Erythroblast (primary cell): ENCODE measurements at places on chromosomes 5 and 9.

- DNase-seq = no peak
These were observed 59.0 kb downstream of the PTTG1 start for GRCh38 chr5:160480652-160481051.

- DNase-seq = no peak
These were observed 14.5 kb downstream of the VAV2 start for GRCh38 chr9:133977421-133978201.

DNA sequence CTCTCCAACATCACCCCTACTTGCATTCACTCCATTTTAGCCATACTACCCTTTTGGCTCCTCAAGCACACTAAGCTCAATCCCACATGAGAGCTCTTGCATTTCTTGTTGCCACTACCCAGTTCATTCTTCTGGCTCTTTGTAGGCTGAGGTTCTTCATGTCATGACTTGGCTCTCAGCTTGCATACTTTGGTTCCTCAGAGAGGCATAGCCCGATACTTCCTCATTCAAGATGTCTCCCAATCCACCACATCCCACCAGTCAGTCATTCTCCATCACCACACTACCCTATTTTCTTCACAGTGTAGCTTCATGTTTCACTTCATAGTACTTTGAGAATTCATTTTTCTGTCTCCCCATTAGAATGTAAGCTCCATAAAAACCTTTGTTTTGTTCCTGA is 116.7 kb downstream of the NR6A1 start:
- no peak for DNase-seq

GRCh38 chr5:131392466-131393095 is 128.7 kb downstream of the CDC42SE2 start:
- no peak for DNase-seq

GRCh38 chr5:74636552-74636951 is 4.0 kb downstream of the ENC1 start:
- DNase-seq = no peak

DNA sequence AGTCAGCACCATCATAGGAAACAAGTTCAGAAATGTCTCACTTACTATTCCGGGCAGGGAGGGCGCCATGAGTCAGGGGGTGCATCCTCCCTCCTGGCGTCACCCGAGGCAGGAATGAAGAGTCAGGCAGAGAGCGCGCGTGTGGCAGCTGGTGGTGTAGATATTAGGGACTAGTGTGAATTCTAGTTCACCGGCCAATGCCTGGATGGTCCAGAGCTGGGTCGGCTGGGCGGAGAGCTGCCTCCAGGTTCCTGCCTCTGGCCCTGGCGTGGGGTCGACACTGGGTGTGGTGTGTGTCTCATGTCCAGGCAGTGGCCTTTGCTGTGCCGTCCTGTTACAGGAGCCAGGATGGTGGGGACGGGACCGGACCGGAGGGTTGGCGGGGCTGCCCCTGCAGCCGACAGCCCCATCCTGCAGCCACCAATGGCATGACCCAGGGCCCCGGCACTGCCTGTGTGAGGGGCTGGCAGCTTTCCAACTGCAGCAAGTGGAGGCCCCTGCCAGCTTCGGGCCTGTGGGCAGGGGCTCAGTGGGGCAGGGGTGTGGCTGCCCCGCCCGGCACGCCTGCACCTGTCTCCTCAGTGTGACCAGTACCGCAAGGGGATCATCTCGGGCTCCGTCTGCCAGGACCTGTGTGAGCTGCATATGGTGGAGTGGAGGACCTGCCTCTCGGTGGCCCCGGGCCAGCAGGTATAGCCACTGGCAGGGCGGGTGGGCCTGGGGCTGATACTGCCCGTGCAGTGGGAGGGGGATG is 9.1 kb downstream of the DIPK1B start:
- DNase-seq = no peak

DNA sequence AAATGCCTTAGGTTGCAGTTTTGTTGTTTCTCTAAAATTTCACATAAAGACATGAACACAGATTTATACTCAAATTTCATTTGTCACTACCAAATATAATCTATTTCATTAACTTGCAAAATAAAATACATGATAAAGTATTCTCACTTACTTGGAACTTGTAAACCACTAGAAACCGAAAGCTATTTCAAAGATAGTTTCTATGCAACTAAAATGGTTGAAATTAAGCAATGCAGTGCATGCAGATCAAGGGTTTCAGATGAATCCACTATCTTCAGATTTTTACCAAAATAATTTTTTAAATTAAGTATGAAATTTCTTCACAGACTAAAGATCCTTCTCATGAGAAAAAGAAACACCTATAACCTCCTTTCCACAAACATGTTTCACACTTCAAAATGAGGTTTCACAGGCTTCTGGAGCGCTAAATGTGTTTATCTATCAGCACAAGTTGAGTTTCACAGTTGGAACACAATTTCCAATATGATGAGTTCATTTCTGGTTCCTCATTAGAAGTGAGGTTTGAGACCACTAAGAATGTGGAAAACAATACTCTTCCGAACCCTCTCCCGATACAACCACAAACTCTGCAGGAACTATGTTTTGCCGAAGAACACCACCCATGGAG is 63.9 kb downstream of the EPB41L4A start:
- DNase-seq = no peak

- no peak for DNase-seq
These were observed 17.1 kb downstream of the IL12B start for GRCh38 chr5:159313197-159313596.

DNA sequence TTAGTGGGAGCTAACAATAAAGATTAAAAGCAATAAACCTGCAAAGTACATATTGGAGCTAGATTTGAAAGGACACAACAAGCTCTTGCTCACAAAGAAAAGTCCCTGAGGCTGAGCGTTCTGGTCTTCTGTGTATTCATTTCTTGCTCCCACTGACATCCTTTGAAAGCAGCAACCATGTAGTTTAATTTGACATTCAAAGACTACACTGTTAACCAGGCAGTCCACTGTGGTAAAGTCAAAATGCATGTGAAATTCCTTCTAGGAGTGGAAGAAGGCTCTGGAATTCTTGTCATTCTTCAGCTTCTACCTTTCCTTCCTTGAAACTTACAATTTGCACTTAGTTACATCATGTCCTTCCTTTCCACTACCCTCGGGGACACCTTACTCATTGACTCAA is 480.7 kb downstream of the CSNK1G3 start:
- no peak for DNase-seq

DNA sequence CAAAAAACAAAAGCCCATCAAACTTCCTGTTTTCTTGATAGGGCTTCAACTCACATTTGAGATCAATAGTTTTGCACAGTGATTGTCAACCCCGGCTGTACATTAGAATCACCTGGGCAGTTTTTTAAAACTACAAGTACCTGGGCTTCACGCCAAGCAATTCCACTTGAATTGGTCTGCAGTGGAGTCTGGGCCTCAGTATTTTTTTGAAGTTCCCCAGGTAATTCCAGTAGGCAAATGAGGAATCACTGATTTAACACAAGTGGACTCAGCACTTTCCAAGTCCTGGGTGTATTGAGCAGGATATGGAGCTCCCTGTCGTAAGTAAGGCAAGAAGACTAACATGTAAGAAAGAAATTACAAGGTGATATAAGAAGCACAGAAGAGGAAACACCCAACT is 14.8 kb upstream of the SMIM15 start:
- no peak for DNase-seq

GRCh38 chr5:92519811-92520632 is 1061.0 kb downstream of the NR2F1-AS1 start:
- DNase-seq = no peak

- no peak for DNase-seq
These were observed 11.8 kb downstream of the SPARC start for GRCh38 chr5:151674626-151675610.

- no peak for DNase-seq
These were observed 10.3 kb upstream of the GPSM1 start for GRCh38 chr9:136316896-136317676.

GRCh38 chr5:131289738-131290137 is 25.9 kb downstream of the CDC42SE2 start:
- no peak for DNase-seq

DNA sequence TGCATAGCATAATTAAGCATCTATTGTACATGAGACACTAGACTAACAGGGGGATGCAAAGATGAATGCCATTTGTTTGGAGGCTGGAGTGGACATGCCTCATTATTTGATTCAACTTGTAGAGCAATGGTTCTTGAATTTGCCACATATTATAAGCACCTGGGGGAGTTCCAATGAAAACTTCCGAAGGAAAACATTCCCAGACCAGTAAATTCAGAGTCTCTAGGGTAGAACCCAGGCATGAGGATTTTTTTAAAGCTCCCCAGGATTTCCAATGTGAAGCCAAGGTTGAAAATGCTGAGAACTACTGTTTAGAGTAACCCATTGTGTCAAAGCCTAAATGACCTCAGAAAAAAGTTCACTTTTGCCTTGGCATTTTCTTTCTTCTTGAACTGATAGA is 93.9 kb upstream of the ITGA1 start:
- DNase-seq = no peak

- DNase-seq = no peak
These were observed 68.7 kb downstream of the ACTL7B start for GRCh38 chr9:108786901-108787689.

DNA sequence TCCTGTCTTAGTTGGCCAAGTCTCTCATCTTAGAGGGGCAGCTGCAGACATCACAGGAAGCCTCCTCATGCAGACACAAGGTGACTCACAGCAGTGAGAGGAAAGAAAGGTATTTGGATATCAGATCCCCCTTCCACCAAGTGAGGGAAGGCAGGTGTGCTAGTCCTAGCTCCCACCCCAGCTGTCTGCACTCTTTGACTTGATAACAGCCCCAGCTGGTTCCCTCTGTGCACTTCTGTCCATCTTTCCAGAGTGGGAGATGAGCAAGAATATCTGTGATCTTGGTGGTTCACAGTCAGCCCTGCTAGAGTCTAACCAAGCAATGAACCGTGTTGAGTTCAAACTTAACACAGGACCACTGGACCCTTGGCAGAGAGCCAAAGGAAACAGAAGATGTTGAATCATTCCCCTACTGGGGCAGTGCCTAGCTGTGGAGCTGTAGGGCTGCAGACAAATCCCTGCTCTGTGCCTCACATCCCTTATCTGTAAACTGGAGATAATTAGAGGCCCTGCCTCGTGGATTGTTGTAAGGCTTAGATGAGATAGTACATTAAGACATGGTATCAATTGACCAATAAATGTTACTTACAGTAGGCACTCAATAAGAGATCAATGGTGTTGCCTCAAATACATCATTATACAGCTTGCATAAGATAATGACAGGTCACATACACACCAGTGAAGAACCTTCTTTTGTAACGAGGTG is 39.1 kb downstream of the SH3RF2 start:
- no peak for DNase-seq

DNA sequence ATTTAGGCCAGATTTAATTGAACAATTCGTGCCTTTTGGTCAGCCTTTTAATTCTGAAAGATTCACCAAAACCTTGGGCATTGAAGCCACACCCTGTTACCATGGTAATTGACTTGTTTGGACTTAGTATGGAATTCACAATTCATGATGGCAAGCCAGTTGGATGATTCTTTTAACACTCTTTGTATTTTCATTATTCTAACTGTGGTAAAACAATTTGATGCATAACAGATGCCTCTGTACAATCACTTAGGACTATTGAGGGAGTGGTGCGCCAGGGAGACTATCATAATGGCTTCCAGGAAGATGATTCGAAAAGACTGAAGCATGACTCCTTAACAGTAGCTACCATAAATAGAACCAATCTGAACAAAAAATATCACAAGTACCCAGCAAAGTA is 381.1 kb upstream of the ADAMTS16 start:
- DNase-seq = no peak

- DNase-seq = no peak
These were observed 2.3 kb downstream of the PLEKHG4B start for GRCh38 chr5:94113-94892.

DNA sequence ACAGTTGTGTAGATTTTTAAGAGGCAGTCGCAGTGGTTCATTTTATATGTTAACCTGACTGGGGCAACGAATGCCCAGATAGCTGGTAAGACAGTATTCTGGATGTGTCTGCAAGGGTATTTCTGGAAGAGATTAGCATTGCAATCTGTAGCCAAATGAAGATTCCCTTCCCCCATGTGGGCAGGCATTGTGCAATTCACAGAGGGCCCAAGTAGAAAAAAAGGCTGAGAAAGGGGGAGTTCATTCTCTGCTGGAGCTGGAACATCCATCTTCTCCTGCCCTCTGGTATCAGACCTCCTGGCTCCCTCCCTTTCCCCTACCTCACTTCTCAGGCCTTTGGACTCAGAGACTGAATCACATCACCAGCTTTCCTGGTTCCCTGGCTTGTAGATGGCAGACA is 70.6 kb downstream of the TENT4A start:
- no peak for DNase-seq

- no peak for DNase-seq
These were observed 44.3 kb downstream of the NUP214 start for GRCh38 chr9:131169563-131170240.

DNA sequence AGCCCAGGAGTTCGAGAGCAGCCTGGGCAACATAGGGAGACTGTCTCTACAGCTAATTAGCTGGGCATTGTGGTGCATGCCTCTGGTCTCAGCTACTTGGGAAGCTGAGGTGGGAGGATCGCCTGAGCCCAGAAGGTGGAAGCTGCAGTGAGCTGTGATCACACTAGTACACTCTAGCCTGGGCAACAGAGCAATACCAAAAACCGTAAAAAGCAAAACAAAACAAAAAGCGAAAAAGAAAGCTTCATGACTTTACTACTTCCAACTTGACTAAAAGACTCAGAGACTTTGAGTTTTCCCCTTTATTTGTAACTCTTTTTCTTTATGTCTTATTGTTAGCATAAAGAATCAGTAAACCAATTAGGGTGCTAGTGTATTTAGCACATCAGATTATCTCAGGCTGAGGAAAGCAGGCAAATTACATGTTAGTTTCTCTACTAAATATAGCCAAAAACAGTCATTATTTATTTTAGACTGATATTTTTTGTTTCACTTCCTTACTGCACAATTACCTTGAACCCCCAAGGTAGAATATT is 5.4 kb downstream of the RAD17 start:
- no peak for DNase-seq

DNA sequence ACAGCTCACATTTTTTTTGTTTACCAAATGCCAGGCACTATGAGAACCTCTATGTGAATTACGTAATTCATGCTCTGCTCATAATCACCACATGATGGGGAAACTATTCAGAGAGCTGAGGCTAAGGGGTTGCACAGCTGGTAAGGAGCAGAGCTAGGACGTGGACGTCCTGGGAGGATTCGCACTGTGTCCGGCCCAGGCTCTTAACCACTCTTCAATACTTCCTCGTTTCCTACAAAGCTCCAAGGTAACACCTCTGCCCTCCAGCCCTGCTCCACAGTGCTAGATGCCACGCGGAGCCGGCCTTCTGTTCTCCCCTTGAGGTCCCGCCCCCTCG is 8.7 kb downstream of the PHF19 start:
- no peak for DNase-seq

- no peak for DNase-seq
These were observed 61.1 kb downstream of the MLANA start for GRCh38 chr9:5951686-5952211.

DNA sequence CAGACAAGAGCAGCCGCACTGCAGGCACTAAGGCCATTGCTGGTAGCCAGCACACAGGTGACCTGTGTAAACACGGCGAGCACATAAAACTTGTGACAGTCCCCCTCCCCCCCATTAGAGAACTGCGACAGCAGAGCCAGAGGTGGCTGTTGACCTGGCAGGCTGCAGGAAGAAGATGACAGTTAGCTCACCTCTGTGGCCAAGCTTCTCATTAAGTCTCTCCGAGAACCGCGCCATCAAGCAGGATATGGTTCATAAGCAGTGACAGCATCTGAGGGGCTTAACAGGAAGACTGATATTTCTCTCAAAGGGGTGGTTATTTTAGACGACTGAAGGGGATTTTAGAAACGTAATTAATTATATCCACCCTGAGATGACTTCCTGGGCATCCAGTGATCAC is 5.2 kb downstream of the SURF4 start:
- DNase-seq = no peak
